ENCODE measurements at places on chromosomes 13 and 19. TPM values are rescaled to one million over a fixed set of nuclear protein-coding genes. Genes with fewer than 3 reads are reported as not detected.

The NDUFS7 gene
- 121 TPM for total RNA-seq

The HSPB6 gene
- 654 TPM for total RNA-seq

The RXFP2 gene
- not detected for total RNA-seq

The FARP1 gene
- 112 TPM for total RNA-seq

The HS6ST3 gene
- 0.49 TPM for total RNA-seq

The ADGRE3 gene
- not detected for total RNA-seq

The ZNF813 gene
- 13.2 TPM for total RNA-seq

The RDH8 gene
- total RNA-seq, result not detected

The CGB3 gene
- total RNA-seq, result not detected

The ZNF155 gene
- 7.6 TPM for total RNA-seq

The SGCG gene
- total RNA-seq, result 0.20 TPM

The ZNF506 gene
- 28.9 TPM for total RNA-seq

The SCN1B gene
- total RNA-seq, result 4.8 TPM

The CALM3 gene
- 325 TPM for total RNA-seq

The ANGPTL8 gene
- total RNA-seq, result 0.95 TPM

The PLK5 gene
- 0.89 TPM for total RNA-seq

The XAB2 gene
- total RNA-seq, result 45.8 TPM

The F2RL3 gene
- total RNA-seq, result 2.9 TPM

The OR7C1 gene
- total RNA-seq, result 0.14 TPM

The TSC22D1 gene
- total RNA-seq, result 185 TPM

The GRIN3B gene
- total RNA-seq, result 0.06 TPM

The ZNF345 gene
- 8.2 TPM for total RNA-seq

The PSPC1 gene
- total RNA-seq, result 40.0 TPM

The ZNF541 gene
- 1.2 TPM for total RNA-seq

The UBE2L5 gene
- not detected for total RNA-seq

The ADAT3 gene
- total RNA-seq, result 10.6 TPM

The IGFLR1 gene
- total RNA-seq, result 14.8 TPM

The CYP4F3 gene
- 92.8 TPM for total RNA-seq

The KLK6 gene
- 1.5 TPM for total RNA-seq

The LPAR6 gene
- total RNA-seq, result 34.9 TPM

The TEX101 gene
- total RNA-seq, result not detected

The NOTCH3 gene
- total RNA-seq, result 32.4 TPM

The KLK5 gene
- total RNA-seq, result not detected

The GIPR gene
- 10.3 TPM for total RNA-seq

The FREM2 gene
- total RNA-seq, result 16.0 TPM

The ZNF837 gene
- total RNA-seq, result 2.9 TPM

The GZMM gene
- total RNA-seq, result 2.7 TPM

The DENND1C gene
- 8.0 TPM for total RNA-seq

The PSG5 gene
- total RNA-seq, result not detected

The CGB2 gene
- not detected for total RNA-seq

The SYNGR4 gene
- total RNA-seq, result not detected

The MYO16 gene
- 0.20 TPM for total RNA-seq

The CDC42EP5 gene
- 14.9 TPM for total RNA-seq

The ZNF880 gene
- total RNA-seq, result 18.6 TPM

The IL4I1 gene
- 0.81 TPM for total RNA-seq

The OLFM2 gene
- 10.8 TPM for total RNA-seq

The CFAP97D2 gene
- not detected for total RNA-seq

The ZNF441 gene
- 6.6 TPM for total RNA-seq

The PRODH2 gene
- 0.46 TPM for total RNA-seq

The USHBP1 gene
- 4.3 TPM for total RNA-seq

The OR10H4 gene
- total RNA-seq, result not detected

The OR10H1 gene
- total RNA-seq, result not detected

The HIPK4 gene
- not detected for total RNA-seq

The GGN gene
- total RNA-seq, result 1.8 TPM

The KLK8 gene
- 2.4 TPM for total RNA-seq

The ATF5 gene
- 20.2 TPM for total RNA-seq

The LILRB5 gene
- total RNA-seq, result 6.5 TPM
